ENCODE measurements at places on chromosomes 16 and 17.
A peak's percentile ranks its signal among the peaks of the same experiment; 100 is the strongest.

DNA sequence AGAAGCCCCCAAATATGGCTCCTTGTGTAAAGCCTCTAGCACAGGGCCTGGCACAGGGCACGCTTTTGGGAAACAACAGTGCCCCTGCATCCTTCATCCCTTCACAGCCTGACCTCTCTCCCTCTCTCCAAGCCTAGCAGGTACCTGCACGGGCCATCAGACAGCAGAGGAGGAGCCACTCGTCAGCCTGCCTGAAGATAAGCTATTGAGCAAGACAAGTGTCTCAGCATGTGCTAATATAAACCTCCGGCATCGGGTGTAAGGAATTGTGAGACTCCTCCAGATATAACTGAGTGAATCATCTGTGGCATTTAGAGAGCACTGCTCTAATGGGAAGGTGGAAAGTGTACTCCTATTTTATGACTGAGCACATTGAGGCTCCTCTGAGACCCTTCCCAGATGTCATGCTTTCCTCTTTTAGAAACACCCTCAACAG lies 38.3 kb downstream of the TBX4 start:
- no peak for DNase-seq

DNA sequence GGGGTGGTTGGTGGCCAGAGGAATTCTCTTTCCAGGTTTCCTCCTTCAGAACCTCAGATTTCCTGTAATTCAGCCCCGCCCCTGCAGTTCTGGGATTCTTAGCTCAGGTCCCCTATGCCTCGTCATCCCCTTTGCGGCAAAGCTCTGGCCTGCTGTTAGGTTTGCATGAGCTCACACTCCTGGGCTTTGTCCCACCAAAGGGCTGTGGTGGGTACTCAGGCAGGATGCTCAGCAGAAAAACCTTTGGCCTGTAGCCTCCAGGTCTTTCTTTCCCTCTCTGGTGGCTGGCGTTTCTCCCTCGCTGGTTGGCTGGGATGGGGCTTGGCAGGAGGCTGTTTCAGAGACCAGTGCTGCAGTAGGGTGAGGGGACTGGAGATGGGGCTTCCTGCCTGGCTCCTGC lies 9.6 kb upstream of the PLEKHG4 start:
- no peak for DNase-seq

DNA sequence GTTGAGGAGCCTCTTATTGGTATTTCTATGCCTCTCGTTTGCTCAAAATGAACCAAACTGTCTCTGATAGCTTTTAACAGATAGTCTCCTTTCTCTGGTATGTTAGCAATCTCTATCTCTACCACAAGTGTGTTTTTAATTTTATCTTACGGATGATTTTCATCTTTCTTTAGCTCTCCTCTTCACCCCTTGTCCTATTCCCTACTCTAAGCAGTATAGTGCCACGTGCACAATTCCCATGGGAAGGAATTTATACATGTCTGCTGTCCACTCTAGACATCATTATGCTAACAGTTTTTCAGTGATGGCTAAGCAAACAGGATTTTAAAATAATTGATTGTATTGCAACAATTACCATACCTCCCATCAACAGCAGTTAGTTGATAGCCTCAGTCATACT lies 177.3 kb downstream of the CYB561 start:
- no peak for DNase-seq

DNA sequence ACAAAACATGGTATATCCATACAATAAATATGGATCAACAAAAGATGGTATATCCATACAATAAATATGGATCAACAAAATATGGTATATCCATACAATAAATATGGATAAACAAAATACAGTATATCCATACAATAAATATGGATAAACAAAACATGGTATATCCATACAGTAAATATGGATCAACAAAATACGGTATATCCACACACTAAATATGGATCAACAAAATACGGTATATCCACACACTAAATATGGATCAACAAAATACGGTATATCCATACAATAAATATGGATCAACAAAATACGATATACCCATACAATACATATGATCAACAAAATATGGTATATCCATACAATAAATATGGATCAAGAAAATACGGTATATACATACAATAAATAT lies 8.1 kb downstream of the METTL16 start:
- no peak for DNase-seq

GRCh38 chr16:1773703-1774447 lies 941 bp upstream of the MRPS34 start:
- peak; percentile 9 for DNase-seq

DNA sequence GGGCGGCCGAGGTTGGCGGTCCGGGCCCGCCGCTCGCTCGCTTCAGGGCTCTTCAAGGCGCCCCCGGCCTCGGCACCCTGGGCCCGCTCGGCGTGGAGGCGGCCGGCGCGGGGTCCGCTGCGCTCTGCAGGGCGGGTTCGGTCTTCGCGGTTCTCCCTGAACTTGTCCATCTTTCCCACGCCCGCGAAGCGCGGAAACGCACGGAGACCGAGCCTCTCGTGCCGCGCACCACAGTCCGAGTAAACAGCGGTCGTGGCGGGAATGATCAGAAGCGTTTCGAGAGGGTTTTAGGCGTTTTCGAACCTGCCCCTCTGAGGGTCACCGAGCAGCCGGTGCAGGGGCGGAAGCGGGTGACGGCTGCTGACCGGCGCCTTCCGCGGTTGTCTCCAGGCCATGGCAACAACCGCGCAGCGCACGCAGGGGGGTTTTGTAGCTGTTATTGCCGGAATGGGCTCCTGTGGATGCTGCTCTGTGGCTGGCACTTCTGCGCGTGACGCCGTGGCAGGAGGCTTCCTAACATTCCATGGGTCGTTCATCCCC lies 414 bp downstream of the NARF start:
- no peak for DNase-seq

DNA sequence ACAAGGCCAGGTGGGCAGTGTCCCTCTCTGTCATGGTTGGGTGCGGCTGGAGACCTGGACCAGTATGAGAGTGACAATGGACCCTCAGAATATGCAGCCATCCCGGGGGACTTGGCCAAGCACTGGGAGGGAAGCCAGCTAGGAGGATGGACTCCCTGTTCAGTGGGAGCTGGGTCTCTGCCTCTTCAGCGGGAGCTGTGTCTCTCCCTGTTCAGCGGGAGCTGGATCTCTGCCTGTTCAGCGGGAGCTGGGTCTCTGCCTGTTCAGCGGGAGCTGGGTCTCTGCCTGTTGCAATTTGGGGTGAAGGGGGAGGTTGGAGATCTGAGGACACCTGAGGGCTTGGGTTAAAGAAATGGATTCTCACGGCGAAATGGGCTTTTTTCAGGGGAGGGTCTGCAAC lies 3.8 kb upstream of the PRSS33 start:
- DNase-seq = no peak

GRCh38 chr16:67329901-67330300 lies 3.3 kb downstream of the LRRC36 start:
- DNase-seq = no peak

DNA sequence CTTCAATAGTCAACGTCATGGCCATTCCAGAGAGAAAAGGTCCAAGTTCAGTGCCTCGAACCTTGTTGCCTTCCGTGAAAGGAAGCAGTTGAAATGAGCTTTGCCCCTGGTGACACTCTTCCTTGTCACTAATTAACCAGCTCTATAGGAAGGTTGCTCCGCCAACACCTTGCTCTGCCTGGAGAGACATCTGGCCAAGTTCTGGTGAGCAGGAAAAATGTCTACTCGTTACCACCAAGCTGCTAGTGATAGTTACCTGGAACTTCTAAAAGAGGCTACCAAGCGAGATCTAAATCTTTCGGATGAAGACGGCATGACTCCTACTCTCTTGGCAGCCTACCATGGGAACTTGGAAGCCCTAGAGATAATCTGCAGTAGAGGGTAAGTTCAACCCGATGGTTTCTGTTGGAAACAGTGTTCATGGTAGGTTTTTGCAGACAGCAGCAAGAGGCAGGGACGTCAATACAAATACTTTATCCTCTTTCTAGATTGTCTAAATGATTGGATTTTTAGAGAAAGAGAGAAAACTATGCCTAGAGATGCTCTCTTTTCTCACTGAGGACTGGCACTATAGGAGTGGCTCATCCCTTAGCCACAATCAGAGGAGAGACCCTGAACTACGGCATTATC lies at the start of gene ANKS4B:
Gene ANKS4B, plus strand, starts transcription at position 179 of the 630 bp plus-strand sequence. Its CDS starts 39 bp downstream, at position 218.
- DNase-seq = peak; percentile 72

DNA sequence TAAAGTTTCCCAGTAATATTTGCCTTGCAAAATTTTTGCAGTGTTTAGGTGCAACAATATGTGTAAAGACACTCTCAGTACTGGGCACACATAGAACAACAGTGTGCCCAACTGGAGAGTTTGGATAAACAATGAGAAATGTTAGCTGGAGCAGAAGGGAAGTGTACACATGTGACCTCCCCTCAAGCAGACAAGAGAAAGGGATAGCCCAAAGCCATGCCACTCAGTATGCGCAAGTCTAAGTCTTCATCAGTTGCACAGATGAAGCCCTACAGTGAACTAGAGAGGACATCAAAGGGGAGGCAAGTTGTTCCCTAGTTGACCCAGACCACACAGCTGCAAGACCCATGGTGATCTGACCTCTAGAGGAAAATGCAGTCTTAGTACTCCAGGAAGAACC lies 97.9 kb upstream of the CDH11 start:
- no peak for DNase-seq

DNA sequence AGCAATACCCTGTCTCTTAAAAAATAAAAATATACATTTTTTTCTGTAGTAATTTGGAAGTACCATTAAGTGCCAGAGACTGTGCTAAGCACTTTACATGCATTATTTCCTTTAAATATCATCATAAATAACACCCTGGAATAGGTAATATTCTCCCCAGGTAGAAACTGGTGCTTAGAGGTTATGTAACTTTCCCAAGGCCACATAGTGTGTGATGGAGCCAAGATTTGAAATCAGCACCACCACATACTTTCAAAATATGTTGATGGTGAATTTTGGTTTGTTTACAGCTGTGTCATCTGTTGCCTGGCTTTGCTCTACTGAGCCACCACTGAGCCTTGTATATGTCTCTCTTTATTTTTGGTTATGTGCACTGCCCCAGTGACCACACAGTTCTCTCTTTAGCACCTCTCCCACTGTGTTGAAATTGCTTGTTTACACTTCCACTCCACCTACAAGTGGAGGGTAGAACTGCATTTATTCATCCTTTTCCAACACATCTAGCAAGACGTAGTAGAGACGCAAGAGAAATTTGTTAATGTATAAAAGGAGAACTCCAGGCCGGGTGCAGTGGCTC lies 19.0 kb upstream of the NBR1 start:
- DNase-seq = no peak

GRCh38 chr17:75551266-75551665 lies 25.8 kb downstream of the LLGL2 start:
- DNase-seq = no peak

DNA sequence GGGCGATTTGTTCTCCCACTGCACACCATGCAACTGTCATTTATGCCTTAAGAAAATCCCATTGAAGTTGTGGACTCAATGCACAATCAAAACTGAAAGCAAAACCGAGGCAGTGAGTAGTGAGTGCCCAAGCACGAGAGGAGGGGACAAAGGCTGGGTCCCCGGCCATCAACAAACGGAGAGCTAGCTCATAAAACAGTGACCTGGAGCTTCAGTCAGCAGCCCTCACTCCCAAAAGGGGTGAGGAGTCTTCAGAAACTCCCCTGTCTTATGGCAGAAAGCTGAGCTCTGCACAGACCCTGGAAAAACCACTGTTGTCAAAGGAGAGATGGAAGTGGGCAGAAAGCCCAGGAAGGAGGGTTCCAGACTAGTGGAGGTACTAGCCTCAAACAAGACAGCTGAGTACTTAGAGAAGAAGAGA lies 96.9 kb downstream of the ADCY9 start:
- peak; percentile 41 for DNase-seq

GRCh38 chr16:9027070-9027799 lies 63.5 kb upstream of the USP7 start:
- no peak for DNase-seq

GRCh38 chr16:85187002-85187401 lies 74.7 kb upstream of the CIBAR2 start:
- no peak for DNase-seq

GRCh38 chr17:67562005-67562404 lies 155.7 kb upstream of the NOL11 start:
- no peak for DNase-seq

DNA sequence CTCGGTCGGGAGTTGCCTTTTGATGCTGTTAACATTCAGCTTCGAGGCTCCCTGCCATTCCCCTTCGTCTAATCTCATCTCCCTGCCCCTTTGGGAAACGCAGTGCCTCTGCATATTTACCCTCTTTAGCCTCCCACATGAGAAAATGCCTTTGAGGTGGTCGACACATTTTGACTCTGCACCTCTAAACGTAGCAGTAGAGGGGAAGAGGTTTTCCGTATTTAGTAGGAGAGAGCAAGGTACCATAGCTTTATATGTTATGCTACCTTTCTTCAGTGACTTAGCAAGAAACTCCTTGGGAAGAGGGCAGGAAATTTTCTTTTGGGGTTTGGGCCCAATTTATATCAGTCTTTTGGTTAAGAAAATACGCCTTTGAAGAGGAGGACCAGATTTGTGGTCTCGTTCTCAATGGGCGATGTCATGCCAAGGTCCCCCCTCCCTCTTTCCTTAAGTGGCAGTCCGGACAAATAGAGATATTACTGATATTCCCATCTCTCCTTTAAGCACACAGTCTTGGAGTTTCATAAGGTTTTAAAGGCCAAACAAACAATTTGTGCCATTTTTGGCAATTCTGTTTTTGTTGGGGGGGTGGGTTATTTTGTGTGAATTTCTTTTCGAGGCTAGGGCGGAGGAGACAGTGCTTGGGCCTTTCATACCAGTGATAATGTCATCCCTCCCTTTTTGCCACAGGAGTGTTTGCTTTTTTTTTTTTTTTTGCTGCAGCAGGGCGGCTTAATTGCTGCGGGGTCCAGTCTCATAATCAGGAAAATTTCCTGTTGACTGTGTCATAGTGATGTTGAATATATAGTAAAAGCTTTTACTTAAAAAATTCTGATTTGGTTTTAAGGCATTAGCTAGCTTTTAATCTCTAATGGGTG lies 1.5 kb downstream of the PAFAH1B1 start:
- no peak for DNase-seq

DNA sequence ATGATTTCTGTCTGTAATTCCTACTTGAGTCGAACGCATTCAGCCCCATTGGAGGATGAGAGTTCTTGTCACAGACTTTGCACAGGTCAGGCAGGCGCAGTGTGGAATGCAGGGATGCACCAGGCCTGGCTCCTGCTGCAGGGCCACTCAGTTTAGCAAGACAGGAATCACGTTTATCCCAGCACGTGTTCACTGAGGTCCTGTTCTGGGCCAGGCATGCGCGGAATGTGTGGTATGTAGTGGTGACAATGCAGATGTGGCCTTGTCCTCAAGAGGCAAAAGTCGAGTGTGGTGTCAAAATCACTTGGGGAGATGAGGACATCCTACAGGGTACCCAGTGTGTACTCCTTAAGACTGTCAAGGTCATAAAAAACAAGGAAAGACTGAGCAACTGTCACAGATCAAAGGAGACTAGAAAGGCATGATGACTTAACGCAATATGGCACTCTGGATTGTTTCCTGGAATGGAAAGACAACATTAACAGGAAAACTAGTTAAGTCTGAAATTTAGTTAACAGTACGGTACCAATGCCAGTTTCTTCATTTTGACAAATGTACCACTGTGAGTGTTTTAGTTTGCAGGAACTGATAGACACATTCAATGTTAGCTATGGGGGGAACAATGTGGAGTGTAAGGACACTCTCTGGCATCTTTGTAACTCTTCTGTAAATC lies 121.5 kb upstream of the ADAMTS18 start:
- DNase-seq = no peak

GRCh38 chr16:1289477-1289866 lies 20.0 kb upstream of the UBE2I start:
- DNase-seq = no peak
